ENCODE measurements at places on chromosomes 7 and 10.

DNA sequence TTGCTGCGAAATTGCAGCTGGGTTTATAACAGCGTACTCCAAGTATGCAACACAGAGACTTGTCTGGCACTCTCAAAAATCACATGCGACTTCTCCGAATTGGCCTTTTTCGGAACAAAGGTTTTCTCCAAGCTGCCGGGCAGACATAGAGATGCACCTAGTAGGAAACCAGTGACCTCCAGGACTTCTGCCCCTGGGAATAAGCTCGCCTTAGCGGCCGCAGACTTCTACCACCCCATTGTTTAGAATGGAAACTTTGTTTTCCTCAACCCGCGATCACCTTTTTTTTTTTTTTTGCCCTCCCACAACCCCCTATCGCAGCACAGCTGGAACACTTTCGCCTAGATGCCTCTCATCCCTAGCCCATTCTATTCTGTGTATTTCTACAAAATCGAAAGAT is 4.9 kb upstream of the HOXA10 start:
- DNase-seq = no peak

DNA sequence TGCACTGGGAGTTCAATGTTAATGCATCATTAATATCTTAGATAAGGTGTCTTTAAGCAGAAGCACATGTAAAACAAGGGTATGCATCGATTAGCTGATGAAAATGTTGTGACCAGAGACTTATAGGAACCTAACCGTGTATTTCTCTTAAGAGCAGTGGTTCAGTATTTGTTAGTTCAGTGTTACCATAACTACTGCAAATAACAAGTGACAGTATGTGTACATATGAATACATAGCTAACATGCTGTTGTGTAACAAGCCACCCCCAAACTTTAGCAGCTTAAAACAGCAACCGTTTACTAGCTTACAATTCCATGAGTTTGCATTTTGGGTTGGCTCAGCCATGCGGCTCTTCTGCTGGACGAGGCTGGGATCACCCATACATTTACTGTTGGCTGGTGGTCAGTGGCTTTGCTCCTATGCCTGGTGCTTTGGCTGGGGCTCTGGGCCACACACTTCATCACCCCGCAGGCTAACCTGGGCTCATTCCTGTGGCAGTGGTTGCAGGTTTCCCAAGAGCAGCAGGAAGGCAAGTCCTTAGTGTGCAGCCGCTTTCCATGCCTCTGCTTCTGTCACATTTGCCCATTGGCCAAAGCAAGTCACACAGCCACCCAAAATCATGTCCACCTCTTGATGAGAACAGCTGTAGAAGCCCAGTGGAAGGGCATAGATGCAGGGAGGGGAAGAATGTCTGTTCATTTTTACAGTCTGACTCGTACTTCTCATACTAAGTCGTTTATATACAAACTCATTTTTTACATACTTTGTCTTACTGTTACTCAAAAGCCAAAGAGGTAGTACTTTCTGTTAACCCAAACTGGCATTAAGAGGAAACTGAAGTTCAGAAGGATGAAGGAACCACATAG is 103.3 kb upstream of the GATA3 start:
- DNase-seq = no peak

DNA sequence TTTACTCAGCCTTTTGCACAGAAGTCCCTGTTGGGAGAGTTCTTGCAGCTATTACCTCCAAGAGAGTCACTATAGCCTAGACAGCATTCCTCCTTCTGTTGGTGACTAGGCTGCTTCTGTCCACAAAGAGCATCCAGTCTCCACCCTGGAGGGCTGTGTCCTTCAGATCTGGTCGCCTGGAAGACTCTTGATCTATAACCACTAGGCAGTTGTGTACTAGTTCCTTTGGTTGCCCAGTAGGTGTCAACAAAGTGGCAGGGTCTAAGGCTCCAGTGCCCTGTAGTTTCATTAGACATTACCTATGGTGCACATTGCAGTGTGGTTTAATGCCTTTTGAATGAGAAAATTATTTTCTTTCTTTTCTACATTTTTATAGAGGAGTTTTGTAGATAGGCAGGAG is 11.3 kb upstream of the AKR1C2 start:
- DNase-seq = no peak

GRCh38 chr7:47381134-47381495 is 200.8 kb downstream of the TNS3 start:
- DNase-seq = no peak

- DNase-seq = no peak
Measured at GRCh38 chr10:92356041-92356440, 65.1 kb downstream of the MARCHF5 start.

DNA sequence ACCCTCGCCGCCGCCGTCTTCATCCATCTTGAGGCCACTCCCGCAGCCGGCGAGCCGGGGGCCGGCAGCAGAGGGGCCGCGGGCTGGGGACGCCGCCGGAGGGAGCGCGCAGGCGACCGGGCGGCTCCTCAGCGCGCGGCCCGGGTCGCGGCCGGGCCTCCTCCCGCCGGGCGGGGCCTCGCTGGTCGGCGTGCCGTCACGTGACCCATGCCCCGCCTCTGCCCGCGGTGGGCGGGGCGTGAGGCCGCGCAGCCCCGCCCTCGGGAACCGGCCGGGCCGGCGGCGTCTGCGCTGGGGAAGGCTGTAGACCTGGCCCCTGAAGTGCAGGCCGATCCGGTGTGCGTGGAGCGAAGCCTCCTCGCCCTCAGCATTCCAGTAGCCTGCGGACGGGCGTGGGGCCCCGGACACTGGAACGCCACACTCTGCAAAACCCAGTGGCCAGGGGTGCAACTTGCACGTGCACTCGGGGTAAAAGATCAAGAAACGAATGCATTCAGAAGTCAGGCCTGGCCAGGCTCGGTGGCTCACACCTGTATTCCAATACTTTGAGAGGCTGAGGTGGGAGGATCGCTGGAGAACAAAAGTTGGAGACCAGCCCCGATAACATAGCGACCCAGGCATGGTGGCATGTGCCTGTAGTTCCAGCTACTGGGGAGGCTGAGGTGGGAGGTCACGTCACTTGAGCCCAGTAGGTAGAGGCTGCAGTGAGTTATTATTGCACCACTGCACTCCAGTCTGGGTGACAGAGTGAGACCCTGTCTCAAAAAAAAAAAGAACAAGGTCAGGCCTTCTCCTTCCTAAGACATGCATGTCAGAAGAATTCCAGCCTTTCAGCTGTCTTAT is at the start of gene CYTH3:
Gene CYTH3, minus strand, starts transcription at position 144 of the 843 bp plus-strand sequence. Its CDS starts 117 bp downstream, at position 27.
- peak; percentile 65 for DNase-seq

- DNase-seq = no peak
Measured at GRCh38 chr7:44377681-44378421, 52.5 kb upstream of the CAMK2B start.

DNA sequence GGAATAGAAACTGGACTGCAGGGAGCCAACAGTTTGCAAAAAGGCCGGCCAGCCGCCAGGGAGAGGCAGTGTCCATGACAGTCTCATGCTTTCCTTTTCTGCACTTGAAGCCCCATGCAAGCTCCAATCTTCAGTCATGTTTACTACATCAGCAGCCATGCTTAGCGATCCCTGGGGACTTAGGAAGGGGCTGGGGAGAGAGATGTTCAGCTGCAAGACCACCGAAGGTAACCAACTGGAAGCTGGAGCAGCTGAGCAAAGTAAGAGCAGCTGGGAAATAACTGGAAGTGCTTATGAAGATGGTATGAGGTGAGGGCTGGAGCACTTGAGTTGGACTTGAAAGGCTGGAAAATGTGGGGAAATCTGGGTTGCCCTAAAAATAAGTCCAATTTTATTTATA is 37.0 kb downstream of the PRR15 start:
- DNase-seq = no peak

DNA sequence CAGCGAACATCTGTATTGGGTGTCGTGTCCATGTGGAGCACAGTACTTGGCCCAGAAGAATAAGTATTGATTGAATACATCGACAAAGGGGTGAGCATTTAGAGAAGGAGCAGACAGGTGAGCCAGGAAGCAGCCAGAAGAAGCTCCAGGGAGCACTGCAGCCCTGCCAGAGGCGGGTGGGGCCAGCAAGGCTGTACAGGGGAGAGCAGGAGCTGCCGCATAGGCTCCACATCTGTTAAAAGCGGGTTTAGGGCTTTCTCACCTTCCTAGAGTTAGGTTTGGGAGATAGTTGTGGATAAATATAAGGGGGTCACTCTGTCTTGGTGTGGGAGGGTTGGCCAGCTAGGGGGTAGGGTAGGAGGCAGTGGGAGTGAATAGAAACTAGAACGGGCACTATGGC is 1.3 kb upstream of the CPA1 start:
- DNase-seq = no peak

DNA sequence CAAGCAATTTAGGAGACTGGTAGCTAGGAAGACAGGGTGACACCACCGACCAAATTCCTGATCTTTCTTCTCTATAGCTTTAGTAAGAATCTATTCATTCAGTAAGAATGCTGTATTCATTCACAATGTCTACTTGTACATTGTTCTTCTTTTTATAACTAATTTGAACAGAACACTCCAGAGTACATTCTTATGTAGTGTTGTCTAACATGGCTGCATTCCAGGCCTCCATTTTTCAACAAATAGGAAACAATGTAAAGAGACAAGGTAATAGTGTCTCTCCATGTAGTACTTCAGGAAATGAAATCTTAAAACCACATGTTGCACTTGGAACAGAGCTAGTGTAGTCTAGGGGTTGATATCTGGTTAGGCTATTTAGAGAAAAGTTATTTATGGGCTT is 1.8 kb downstream of the VCL start:
- no peak for DNase-seq

DNA sequence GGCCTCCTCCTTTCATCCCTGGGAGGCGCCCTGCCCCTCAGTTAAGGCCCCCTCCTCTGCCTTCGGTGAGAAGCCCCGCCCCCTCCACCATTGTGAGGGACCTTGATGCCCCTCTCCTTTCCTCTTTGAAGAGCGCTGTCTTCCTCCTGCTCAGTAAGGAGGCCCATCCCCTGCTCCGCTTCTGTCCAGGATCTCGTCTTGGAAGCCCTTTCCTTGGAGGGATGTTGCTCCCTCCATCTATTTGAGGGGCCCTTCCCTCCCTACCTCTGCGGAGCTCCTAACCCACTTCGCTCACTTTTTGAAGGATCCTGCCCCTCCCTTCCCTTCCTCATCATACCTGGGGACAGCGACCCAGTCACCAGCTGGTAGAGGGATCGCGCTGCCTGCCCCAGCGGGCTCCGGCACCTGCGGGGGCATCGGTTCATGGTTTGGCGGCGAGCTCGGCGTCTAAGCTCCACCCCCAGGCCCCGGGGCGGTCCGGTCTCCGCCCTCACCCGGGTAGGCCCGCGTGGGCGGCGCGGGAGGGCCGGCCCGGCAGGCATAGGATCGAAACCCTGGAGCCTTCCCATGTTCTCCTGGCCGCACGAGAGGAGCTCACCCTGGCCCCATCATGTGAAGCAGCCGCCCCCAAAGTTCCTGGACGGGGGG is 4.1 kb downstream of the KCNIP2 start:
- DNase-seq = no peak

GRCh38 chr10:103513380-103514060 is 20.0 kb downstream of the NEURL1 start:
- no peak for DNase-seq

GRCh38 chr10:104483582-104483981 is 129.9 kb downstream of the CFAP58 start:
- no peak for DNase-seq

DNA sequence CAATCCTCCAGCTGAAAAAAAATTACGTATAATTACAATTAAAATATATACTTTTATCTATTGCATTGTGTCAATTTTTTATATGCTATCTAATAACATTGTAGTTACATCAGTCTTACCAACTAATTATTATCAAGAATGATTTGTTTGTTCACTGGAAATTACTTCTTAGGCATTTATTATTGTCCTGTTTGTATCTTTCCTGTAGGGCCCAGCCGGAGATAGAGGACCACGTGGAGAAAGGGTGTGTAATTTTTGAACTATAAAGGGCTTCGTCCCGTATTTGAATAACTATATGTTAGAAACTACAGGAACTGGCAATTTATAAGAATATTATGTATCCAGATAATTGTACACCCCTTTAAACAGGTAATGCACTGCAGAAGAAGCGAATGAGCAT is 4.1 kb downstream of the COL1A2 start:
- no peak for DNase-seq

- DNase-seq = no peak
Measured at GRCh38 chr10:88185830-88186229, 322.4 kb downstream of the PTEN start.
